EL (cell line): ENCODE measurements at places on chromosomes 2 and 18.

DNA sequence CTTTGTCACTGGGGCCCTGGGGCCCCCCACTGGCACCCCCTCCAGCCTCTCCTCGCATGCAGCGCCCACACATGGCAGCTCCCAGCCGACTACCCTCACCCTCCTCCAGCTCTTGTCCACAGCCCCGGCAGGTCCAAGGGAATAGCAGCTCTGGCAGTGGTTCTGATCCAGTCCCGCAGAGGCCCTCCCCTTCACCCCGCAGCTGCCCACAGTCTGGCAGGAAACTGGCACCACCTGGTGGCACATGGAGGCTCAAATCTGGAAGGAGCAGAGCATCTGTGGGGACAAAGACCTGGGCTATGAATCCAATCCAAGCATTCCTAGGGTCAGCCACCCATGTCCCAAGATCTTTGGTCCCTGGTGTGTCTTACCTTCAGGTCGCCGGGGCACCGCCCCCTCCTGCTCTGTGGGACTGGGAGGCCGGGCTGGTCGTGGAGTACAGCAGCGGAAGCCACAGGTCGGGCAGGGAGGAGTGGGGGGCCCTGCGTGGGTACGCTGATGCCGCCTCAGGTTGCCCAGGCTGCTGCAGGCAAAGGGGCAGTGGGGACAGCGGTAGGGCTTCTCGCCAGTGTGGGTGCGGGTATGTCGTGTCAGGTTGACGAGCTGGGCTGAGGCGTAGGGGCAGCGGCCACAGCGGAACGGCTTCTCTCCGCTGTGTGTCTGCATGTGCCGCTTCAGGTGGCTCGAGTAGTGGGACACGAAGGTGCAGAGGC, 2.3 kb downstream of the ZNF513 start:
- no peak for DNase-seq

DNA sequence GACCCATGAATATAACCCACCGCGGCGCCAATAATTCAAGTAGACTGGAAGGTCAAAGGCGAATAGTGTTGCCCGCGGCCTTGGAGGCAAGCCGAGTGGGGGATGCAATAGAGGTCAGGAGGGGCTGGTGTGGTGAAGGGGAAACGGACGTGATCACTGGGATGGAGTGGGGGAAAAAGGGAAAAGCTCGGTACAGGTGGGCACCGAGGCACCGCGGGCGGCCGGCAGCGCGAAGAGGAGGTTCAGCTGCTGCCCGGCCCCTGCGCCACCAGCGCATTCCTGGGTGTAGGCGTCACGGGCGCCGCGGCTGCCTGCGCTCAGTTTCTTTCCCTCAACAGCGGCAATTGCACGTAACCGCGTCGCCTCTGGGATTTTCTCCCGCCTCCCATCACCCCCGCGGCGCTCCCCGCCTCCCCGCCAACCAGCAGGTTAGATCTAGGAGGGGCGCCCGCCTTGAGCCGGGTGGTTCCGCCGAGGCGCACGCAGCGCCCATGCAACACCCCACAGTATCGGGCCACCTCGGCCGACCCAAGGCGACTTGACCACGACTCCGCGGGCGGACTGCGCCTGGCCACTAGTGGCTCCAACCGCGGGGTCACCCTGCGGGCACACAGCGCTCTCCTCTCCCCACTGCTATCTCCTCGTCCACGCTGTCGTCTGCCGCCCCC, 1.5 kb downstream of the RND3 start:
- DNase-seq, result peak; percentile 84

DNA sequence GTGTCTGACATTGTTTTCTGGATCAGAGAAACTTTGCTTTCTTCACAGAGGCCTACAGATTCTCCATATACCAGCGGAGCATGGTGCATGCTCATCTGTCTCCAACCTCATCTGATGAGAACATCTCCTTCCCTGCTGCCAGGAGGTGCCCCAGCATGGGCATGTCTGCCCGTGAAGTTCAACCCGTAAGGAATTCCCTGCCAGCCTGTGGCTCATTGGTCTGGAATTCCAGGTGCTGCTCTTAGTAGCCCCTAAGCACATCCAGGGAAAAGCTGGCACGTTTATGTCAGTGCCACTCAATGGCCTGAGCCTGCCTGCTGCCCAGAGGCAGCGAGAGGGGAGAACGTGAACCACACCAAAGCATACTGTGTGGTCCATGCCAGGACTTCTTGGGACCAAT, 1.7 kb upstream of the SP100 start:
- DNase-seq, result no peak

DNA sequence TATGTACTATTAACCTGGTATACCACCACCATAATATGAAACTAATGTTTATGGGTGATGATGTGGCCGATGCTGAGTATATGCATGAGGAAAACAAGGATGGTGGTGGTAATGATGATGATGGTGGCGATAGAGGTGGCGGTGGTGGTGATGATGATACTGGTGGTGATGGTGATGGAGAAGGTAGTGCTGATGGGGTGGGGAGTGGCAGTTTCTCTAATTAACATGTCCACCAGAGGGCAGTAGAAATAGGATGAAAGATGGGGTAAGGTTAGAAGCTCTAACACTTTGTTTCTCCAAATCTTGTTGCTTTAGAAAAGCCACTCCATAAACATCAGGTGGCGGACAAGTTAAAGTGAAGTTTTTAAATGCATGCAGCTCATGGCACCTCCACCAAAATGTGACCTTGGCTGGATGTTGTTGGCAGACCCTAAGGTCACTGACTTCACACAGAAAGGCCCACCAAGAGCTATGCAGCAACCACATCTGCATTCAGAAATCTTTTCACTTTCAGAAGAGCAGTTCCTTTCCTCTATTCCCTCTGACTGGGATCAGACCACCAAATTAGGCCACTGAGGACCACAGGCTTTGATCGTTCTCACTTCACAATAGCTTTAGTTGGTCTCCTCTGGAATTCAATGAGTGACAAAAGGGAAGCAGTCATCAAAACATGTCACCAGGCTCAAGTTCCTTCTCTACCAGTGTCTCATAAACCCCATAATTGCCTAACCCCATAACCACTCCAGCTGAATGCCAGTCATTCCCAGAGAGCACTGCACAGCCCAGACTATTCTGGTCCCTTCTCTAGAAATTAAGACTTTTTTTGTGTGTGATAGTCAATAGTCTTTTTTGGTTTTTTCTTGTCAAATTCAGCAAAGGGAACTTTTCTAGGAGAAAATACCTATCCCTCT, 7.5 kb upstream of the BCL11A start:
- DNase-seq, result no peak

DNA sequence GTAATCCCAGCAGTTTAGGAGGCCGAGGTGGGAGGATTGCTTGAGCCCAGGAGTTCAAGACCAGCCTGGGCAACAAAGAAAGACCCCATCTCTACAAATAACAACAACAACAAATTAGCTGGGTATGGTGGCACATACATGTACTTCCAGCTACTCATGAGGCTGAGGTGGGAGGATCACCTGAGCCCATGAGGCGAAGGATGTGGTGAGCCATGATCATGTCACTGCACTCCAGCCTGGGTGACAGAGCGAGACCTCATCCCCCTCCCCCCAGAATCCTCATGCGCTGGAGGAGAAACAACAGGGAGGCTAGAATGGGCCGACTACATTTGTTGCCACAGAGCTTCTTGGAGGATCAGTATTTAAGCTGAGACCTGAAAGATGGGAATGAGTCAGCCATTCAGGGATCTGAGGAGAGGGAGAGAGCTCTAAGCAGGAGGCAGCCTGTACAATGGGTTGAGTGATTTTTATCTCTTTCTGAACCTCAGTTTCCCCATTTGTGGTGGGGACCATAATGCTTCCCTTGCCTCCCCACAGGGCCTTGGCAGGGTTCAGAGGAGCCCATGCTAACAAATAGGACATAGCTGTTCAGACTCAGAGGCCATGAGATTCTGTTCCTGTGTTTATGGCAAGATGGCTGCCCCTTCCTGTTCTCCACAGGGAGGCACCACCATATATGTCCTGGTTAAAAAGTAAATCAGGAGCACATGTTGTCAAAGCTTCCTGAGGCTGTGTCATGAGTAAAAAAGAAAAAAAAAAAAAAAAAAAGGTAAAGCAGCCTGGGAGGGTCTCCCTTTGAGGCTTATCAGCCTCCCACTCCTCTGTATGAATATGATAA, 131.4 kb upstream of the HAAO start:
- peak; percentile 34 for DNase-seq

DNA sequence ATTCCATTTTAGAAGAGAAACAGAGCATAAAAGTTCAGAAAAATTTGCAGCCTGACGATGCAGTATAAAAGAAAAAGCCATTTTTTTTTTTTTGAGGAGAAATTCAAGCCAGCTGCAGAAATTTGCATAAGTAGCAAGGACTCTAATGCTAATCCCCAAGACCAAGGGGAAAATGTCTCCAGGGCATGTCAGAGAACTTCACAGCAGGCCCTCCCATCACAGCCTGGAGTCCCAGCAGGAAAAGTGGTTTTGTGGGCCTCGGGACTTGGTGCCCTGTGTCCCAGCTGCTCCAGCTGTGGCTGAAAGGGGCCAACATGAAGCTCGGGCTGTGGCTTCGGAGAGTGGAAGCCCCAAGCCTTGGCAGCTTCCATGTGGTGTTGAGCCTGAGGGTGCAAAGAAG, 325.3 kb upstream of the HNMT start:
- DNase-seq, result no peak

DNA sequence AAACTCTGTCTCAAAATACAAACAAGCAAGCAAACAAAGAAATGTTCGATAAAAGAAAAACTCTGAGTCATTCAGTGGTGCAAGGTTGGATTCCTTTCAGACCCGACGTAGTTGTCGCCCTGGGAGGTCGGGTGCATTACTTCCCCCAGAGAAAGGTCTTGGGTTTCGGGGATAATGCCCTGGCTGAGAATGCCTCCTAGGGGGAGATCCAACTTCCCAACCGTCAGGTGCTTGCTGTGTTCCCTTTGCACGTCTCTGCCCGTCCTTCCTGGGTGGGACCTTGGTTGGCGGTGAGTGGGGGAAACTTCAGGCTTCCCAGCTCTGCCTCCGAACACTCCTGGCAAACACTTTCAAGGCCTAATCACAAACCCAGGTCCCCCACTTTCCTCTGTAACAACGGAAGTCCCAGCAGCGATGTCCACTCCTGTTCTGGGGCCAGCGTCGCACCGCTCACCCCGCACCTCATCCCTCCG, 609 bp downstream of the TPGS2 start:
- peak; percentile 64 for DNase-seq

DNA sequence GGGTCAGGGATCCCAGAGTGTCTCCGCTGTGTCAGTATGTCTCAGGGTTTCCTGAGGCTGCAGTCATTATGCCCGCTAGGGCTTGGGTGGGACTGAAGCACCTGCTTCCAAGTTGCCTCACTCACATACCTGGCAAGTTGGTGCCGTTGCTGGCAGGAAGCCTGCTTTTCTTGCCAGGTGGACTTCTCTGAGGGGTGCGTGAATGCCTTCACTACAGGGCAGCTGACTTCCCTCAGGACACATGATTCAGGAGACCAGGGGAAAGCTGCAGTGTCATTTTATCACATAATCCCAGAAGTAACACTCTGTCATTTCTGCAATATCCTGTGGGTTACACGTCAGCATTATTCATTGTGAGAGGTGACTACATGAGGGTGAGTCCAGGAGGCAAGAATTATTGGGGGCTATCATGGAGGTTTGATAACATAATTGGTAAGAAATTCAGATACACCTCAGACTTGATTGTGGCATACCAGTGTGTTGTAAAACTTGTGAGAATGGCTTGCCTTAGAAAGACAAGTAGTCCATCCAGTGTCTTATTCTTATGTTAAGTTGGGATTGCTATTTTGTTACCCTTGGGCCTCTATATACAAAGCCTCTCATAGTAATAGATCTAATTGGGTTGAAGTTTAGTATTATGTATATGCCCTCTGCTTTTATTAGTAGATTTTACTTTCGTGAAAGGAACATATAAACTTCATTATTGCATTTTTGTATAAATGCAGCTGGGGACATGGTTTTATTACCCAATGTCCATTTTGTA, 44.1 kb downstream of the NEDD4L start:
- peak; percentile 33 for DNase-seq

DNA sequence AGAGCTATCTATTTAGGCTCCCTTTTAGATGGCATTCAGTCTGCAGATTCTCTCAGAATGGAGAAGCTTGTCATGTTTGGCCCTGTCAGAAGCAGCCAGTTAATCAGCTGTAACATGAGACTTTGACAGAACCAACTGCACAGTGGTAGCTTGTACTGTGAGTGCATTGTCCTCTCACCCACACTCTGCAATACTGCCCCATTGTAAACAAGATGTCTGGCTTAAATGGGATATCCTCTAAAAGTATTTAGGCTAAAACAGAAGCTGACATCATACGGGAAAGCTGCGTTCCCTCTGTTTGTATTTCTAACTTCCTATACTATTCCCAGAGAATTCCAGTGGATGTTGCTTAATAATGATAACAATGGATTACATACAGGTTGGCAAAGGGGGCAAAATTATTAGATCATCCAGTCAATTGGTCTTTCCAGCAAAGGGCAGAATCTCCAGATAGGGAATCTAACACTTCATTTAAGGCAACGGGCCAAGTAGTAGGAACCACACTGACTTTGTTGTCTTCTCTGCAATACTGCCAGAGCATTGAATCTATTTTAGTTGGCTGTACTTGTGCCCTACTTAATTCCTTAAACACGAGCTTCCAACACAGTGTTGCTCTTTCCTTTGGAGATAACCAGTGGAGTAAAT, 15.4 kb upstream of the STAT4 start:
- DNase-seq, result peak; percentile 55

- no peak for DNase-seq
Measured at GRCh38 chr2:71610671-71611070, 157.3 kb downstream of the DYSF start.

- no peak for DNase-seq
Measured at GRCh38 chr18:65547046-65547445, 203.8 kb upstream of the CDH7 start.

DNA sequence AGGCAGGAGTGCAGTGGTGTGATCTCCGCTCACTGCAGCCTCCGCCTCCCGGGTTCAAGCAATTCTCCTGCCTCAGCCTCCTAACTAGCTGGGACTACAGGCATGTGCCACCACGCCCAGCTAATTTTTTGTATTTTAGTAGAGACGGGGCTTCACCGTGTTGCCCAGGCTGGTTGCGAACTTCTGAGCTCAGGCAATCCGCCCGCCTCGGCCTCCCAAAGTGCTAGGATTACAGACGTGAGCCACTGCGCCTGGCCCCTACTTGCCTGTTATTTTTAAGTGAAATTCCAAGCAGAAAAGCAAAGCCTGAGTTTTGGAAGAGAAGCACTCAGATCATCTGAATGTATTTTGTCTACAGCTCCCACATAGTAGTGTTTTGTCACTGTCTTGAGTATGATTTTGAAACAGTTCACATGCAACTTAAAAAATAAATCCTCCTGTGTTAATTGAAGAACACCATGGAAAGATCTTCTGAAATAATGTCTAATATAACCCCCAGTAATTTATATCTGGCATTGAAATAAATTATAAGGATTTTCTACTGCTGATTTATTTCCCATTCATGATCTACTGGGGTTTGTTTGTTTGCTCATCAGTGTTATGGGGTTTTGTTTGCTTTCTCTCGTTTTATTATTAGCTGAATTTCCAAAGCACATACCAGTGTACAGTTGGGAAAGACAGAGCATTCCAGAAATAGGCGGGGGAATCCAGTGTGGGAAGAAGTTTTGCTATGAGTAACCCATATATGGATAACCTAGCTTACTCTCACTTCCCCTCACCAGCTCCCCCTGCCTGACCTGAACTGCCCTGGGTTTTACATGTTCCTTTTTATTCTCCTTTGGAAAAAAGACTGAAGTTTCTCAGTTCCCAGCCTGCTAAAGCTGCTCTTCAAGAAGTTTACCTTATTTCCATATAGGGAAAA, 80.1 kb upstream of the MAP3K20 start:
- peak; percentile 88 for DNase-seq
